Retinal pigment epithelial cell (primary cell): ENCODE measurements at places on chromosomes 6 and 20.

DNA sequence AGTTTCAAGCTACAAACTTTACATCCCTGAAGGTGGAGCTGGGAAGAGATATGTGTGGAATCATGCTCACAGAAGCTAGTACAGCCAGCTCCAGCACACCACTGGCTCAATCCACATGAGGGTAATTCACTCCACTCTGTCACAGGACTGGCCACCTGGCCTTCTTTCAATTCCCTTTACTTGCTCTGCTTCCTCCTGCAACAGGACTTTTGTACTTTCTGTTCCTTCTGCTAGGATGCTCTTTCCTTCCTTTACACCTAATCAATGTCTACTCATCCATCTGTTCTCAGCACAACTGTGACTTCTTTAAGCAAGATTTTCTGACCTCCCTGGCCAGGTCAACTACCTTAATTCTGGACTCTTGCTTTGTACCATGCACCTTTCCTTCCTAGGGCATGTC is 39.4 kb upstream of the MYB start:
- DNase-seq: no peak

DNA sequence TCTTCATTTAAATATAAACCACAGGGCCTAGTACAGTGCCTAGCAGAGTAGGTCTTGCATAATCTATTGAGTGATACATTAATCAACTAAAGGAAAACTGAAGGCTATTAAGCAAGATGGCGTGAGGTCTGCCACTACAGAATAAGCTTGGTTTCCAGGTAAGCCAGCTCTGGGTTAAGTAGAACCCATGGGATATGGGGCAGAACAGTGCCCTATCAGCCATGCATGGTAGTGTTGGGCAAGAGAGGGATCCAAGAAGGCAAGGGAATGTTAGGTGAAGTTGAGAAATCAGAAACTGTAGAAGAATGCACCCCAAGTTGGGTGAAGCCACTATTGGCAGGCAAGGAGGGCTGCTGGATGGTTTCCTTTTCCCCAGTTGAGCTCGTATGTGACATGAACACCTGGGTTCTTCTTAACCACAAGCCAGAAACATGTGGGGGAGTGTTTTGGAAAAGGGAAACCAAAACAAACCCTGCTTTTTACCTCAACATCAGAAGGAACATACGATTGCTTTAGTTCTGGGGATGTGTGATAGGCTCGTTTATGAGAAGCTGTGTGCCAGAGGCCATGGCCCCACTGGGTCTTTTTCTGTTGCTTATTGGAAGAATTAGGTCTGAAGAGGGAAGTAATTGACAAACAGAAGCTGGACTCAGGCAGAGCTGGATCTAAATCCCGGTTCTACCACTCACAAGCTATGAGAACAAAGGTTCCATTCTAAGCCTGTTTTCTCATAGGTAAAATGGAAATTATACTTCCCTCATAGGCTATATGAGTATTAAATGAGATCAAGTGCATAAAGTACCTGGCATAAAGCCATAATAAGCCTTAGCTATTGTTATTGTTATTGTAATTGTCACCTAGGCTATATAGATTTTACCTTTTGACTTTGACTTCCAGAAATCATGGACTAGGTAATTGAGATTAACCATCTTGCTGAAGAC is 33.5 kb downstream of the NEDD9 start:
- peak; percentile 28 for DNase-seq

DNA sequence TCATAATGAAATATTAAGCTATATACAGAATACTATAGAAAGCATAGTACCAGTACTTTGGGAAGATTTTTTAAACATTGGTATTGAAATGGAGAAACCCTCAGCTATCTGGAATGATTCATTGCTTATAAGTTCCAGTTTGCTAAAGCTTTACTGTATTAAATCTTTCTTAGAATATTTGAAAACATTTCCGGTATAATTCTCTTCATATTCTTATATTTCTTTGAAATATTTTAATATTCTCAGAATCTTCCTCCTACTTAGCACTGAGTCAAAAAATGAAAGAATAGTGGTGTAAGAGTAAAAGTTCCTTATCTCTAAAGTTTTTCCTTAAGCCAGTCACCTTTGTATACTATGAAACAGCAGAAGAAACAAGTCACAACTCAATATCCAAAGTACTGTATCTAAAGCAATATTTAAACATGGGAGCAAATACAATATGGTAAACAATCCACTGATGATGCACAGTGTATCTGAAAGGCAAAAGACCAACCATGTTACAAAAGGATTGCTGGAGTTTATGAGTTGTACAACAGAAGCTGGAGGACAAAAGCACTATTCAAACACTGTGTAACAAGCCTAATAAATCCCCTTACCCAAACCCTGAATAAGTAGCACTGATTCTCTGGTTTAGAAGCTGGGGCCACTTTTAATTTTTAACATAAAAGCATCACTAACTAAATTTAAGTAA is 102.1 kb downstream of the PRDM1 start:
- DNase-seq: no peak

GRCh38 chr6:145801021-145801420 is 13.6 kb downstream of the FBXO30 start:
- no peak for DNase-seq

DNA sequence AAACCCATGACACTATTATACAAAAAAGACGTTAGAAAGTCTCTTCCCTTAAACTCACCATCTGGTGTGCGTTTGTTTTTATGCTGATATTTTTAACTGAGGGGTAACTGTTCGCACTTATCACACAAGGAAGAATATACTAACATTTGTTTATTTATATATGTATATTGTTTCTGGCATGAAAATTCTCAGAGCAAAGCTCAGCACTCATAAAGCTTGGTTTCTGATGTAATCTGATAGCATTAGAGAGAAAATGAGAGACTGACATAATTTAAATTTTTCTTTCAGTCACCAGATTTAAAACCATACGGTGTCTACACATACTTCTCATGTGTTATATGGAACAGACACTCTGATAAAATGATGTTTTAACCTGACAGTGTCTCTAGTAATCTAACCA is 6.9 kb downstream of the BLOC1S5 start:
- DNase-seq: no peak

- no peak for DNase-seq
Measured at GRCh38 chr6:111757342-111757741, 115.9 kb downstream of the FYN start.

DNA sequence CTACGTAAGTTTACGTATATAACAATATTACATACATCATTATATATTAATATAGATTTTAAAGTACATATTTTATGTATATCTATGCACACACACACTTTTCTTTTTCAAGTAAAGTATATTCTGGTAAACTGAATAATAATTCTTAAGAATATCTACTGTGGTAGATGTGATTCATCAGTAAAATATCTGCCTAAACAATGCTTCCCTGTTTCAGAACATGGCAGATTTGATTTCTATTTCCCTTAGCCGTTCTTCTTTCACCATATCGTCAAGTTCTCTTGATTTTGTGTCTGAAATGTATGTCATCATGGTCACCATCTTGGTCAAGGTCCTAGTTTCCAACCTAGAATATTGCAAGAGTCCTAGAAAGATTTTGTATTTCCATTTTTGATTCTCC is 195.6 kb downstream of the HDGFL1 start:
- DNase-seq: no peak

DNA sequence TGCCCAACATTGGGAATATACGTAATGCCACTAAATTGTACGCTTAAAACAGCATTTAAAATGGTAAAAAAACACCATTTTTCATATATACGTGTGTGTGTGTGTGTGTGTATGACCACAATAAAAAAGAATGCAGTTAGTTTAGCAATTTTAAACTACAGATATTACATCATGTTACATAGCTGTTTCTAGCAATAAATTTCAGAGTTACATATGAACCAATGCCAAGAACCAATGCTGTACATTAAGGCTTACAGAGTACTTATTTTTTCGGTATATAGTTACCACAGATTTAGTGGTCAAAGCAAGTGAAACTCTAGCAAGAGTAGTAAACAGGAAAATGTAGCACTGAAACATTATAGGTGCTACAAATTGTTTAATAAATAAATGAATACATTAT is 119.3 kb downstream of the PDE10A start:
- DNase-seq: no peak

DNA sequence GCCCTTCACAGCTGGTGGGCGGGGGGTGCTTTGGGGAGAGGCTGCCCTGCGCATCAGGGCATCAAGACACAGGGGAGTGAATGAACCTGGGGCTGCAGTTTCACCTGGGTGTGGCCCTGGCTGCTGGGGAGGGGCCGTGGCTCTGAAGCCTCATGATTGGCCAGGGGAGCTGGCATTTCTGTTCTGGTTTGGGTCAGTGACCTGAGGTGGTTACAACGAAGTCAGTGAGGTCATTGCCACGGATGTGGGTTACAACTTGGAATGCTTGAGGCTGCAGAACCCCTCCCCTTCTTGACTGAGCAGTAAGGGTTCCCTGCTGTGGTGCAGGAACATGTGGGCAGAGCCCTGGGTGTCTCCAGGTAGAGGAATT is 3.0 kb downstream of the TCEA2 start:
- DNase-seq: no peak

DNA sequence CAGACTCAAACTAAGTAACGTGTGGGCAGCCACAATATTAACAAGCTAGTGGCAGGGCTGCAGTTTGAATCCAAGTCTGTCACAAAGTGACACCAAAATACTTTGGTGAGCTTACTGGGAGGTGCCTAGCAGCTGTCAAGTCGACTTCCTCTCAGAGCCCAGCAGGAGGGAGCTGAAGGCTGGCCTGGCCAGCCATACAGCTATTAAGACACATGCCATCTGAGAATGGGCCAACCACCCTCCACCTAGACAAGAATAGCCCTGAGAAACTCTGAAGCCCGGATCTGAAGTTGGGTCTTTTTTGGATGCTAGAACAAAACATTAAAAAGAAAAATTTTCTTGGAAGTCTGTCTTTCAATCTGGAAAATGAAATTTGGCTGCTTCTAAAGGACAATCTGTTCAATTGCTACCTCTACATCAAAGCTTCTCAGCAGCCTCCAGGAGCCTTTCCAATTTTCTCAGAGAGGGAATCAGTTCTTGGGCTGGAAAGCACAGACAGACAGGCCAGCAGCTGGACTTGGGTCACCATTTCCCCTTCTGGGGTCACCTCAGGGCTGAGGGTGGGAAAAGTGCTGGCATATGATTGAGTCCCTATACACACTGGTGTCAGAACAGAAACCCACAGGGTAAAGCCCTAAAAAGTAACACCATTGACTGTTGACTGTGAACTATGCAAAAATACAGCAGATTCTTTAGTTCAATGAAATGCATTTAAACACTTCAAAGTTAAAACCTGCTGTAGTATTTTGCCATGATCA is 42.9 kb downstream of the UQCC1 start:
- no peak for DNase-seq

DNA sequence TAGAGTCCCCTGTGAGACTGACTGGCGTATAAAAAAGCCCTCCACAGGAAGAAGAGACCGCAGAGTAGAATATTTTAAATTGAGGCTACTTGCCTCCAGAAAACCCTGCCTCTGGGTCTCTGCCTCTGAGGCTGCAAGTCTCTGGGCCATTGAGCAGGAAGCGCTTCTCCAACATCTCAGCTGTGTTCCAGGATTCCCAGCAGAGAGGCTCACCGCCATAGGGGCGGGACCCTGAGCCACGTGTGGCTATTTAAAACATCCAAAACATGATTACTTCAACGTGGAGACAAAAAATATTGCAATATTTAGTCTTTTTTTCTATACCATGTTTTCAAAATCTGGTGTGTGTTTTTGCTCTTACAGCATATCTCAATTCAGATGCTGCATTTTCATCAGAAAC is 59.4 kb downstream of the GNAS-AS1 start:
- DNase-seq: no peak

GRCh38 chr6:18465410-18466154 is 78.4 kb downstream of the RNF144B start:
- no peak for DNase-seq

GRCh38 chr6:44622956-44623355 is 235.4 kb downstream of the CDC5L start:
- no peak for DNase-seq

GRCh38 chr6:2632976-2633584 is 117.6 kb downstream of the MYLK4 start:
- no peak for DNase-seq

- DNase-seq: no peak
Measured at GRCh38 chr6:13617066-13617465, 1.9 kb downstream of the NOL7 start.

GRCh38 chr20:62647521-62648317 is 5.4 kb downstream of the SLCO4A1 start:
- DNase-seq: no peak

- no peak for DNase-seq
Measured at GRCh38 chr6:154506582-154506981, 3.9 kb downstream of the CNKSR3 start.

DNA sequence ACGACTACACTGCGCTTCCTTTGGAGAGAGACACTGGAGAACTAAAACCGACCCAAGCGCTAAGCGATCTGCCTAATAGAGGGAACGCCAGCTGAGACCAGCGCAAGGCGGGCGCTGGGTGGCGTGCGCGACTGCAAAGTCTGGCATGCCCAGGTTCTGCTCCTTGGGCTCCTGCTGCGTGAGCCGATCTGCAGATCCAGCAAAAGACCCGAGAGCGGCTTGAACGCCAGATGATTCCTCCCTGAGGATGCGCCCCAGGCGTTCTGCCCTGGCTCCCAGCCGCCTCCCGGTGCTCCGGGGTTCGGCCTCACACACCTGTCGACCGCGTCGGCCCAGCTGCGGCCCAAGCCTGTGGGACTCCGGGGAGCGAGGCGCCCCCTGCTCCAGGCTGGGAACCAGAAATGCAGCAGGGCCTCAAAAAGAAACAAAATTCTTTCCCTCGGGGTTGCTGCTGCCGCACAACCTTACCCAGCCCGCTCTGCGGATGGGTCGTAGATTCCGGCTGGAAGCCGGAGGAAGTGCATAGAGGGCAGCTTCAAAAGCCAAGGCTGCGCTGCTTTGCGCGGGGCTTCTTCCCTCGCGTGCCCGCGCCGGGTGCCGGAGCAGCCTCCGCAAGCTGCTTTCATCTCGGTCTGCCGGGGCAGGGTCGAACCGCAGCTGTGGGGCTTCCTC is 17.9 kb upstream of the PRDM13 start:
- DNase-seq: no peak

DNA sequence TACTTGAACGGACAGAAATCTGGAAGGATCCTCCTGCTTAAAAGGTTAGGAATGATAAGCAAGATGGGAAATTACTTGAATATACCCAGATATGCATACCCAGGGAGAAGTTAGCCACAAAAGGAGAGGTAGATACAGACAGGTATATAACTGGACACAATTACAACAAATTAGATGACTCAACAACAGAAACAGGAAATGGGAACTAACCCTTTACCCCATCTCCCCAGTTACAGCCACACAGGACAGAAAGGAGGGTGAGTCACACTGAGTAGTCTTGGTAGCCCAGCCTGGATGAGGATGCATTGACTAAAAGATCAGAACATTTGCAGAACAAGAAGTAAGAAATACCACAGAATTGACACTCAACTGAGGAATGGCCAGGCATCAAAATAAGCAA is 61.2 kb downstream of the C6orf52 start:
- peak; percentile 30 for DNase-seq

- DNase-seq: no peak
Measured at GRCh38 chr6:111558690-111559187, 46.9 kb downstream of the TRAF3IP2 start.

DNA sequence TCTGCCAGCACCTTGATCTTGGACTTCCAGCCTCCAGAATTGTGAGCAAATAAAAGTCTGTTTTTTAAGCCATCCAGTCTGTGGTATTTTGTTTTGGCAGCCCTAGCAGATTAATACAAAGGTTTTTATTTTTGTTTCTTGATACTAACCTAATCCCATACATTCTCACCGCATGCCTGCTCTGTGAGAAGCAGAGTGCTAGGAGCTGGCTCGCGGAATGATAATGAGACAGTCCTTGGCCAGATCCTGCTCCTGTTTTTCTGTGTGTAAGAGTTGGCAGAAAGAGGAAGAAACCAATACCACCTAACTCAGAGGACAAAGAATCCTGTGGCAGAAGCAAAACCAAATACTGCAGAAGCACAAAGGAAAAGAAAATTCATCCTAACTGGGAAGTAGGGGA is 82.6 kb downstream of the KIF16B start:
- DNase-seq: peak; percentile 53
